ENCODE measurements at places on chromosomes 3 and 15.

DNA sequence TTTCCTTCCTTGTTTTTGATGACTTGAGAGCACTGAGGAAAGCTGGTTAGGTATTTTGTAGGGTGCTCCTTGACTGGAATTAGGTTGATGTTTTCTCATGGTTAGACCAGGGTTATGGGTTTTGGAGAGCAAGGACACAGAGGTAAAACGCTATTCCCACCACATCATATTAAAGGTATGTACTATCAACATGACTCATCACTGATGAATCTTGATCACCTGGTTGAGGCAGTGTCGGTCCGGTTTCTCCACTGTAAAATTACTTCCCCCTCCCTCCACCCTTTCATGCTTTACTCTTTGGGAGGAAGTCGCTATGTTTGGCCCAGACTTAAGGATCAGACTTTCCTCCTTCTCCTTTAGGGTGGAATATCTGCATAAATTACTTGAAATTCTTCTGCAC is 201.6 kb downstream of the EDEM1 start:
- no peak for DNase-seq

GRCh38 chr3:187629711-187630110 is 40.5 kb downstream of the SST start:
- no peak for DNase-seq

DNA sequence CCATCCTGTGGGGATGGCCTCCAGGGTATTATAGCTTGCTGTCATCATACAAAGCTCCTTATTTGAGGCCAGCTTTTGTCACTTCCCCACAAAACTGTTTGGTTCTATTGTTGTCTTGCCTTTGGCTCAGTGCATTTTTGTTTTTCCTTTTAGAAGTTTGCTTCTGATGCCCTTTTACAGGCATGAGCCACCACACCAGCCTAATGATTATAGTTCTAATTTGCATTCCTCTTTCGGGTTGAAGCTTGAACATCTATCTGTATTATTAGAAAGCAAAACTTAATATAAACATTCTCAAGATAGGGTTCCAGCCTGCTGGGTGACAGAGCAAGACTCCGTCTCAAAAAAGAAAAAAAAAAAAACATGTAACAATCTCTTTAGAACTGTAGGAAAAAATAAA is 39.8 kb downstream of the SMARCC1 start:
- DNase-seq, result no peak

DNA sequence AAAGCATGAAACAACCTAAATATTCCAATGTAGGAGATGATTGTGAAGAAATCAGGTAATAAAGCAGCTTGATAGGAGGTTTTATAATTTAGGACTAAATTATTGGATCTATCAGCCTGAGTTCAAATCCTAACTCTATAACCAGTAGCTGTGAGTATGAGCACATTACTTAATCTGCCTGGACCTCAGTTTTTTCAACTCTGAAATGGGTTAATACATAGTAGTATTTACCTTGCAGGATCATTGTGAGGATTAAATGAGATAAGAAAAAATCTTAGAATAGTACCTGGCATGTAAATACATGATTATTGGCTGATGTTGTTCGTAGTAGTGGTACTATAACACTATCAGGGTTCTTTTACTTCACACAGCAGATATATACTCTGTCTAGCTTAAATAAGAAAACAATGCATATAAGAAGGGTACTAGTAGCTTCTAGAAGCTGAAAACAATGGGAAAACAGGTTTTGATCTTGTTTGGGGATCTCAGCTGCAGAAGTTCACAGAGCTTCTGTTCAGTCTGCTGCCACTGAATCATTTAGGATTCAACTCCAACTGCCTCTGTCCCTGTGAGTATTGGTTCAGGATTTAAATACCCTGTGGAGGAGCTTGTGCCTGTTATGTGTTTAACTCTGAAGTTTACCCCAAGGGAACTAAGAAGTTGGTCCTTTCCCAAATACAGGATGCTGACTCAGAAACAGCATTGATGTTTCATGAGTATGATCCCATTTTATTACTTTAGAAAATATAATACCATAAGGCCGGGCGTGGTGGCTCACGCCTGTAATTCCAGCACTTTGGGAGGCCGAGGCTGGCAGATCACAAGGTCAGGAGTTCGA is 34.2 kb downstream of the KAT2B start:
- DNase-seq, result no peak

- DNase-seq, result no peak
Observed at GRCh38 chr3:136008732-136009470, 43.4 kb downstream of the PPP2R3A start.

- no peak for DNase-seq
Observed at GRCh38 chr3:7423036-7423435, 562.1 kb downstream of the GRM7 start.

- no peak for DNase-seq
Observed at GRCh38 chr3:123700791-123701722, 116.2 kb upstream of the HACD2 start.

- DNase-seq, result peak; percentile 12
Observed at GRCh38 chr3:51024765-51025632, 350.3 kb downstream of the DOCK3 start.

DNA sequence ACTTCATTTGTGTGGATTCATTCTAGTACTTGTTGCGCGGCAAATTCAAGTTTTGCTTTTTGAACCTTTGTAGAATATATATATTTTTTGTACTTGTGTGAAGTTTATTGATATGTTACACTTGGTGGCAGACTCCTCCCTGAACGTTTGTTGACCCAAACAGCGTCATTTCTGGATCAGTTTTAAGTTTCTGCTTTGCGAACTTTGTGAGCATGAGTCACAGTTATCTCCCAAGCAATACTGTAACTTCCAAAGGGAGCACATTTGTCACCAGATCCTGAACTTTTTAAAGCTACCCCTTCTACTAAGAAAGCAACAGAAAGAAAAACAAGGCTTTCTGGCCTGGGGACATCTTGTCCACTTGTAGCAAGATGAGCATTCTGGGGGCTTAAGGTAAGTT is 74.8 kb upstream of the CACNA2D3 start:
- DNase-seq, result no peak

GRCh38 chr3:176683382-176683781 is 513.9 kb downstream of the TBL1XR1 start:
- DNase-seq, result no peak

GRCh38 chr15:60635507-60636352 is 156.8 kb upstream of the ICE2 start:
- no peak for DNase-seq

DNA sequence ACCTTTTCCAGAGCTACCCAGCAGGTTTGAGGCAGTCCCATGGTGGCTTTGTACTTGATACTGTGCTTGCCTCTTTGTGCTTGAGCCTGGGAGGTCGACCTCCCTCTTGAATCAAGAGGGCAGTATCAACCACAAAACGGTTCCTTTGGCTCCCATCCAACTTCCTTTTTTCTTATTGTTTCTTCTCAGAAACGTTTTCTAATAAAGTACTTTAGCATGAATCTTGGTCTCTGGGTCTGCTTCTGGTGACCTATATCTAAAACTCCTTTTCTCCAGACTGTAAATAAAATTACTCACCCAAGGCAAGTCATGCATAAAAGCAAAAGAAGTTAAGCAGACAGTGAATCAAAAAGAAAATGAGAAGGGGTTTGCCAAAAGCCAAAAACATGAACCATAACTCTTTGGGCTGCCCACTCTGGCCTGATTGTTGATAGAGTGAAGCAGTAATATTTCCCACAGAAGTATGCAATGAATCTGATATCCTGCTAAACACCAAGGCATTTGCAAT is 112.2 kb upstream of the SLC4A7 start:
- peak; percentile 26 for DNase-seq

GRCh38 chr3:11283139-11283475 is 10.9 kb downstream of the ATG7 start:
- DNase-seq, result no peak

DNA sequence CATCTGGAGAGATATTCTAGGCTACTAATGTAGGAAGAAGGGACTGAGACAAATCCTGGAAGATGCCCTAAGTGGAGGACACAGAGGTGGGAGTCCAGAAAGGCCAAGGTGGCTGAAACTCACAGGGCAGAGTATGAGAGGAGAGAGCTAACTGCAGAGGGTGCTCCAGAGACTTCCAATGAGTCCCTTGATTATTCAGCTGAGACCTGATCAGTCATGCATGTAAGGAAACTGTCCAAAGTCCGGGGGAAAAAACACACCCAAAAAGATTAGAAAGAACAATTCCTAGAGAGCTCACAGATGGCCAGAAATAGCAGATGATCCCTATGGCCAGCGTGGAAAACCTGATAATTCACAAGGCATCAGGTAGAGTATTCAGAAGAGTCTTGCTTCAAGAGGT is 18.7 kb upstream of the FOXP1 start:
- DNase-seq, result no peak

GRCh38 chr3:150384296-150385212 is 23.5 kb upstream of the TSC22D2 start:
- peak; percentile 66 for DNase-seq

- DNase-seq, result no peak
Observed at GRCh38 chr15:81334768-81335435, 11.0 kb upstream of the STARD5 start.

- DNase-seq, result no peak
Observed at GRCh38 chr15:80999623-81000036, 1.1 kb upstream of the TLNRD1 start.

GRCh38 chr15:64536244-64536836 is 76.0 kb downstream of the ZNF609 start:
- no peak for DNase-seq

GRCh38 chr3:133955892-133956291 is 60.2 kb upstream of the RAB6B start:
- DNase-seq, result no peak

GRCh38 chr3:119300991-119301391 is 6.8 kb downstream of the ARHGAP31 start:
- DNase-seq, result no peak

GRCh38 chr15:77753281-77753873 is 120.7 kb upstream of the LINGO1 start:
- DNase-seq, result no peak

DNA sequence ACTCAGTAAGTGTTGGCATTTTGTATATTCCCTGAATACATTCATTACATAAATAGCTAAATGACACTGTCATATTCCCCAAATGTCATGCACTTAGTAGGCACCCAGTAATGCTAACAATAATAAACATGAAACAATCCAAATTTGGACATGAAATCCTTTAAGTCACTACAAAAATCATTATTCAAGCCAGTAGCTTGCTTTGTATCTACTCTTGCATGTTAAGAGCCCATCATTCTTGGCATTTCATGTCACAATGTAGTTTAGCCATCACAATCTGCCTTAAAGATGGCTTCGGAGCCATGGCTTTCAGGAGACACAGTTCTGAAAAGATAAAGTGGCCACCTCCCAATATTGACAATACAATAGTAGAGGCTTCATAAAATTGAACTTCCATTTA is 32.9 kb upstream of the TM4SF4 start:
- no peak for DNase-seq

DNA sequence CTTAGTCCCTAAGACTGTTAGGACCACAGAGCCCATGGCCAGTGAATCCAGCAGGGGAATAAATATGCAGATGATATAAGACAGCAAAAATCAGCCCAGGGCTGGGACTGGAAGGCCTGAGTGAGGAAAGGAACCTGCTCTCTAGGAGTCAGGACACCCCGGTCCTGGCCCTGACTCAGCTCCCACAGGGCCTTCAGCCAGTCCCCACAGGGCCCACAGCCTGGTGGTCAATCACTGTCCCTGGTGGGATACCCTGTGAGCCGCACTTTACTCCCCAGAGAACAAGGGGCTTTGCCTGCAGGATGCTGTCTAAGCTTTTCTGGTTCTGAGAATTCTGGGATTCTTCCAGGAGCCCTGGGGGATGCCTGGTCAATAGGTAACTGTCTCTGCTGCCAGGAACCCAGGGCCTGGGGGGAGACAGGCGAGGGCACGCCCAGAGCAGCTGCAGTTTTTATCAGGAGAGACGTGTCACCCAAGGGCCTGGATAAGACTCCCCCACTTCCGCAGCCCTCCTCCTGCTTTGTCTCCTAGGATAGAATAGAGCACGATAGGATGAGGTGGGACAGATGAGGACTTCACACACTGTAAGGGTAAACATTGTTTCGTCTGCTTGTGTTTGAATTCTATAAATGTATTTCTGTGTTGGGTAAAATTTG is 49.5 kb upstream of the MCF2L2 start:
- no peak for DNase-seq

- DNase-seq, result no peak
Observed at GRCh38 chr15:67977414-67978089, 76.6 kb upstream of the PIAS1 start.

GRCh38 chr15:37907136-37907535 is 27.3 kb upstream of the TMCO5A start:
- DNase-seq, result no peak

DNA sequence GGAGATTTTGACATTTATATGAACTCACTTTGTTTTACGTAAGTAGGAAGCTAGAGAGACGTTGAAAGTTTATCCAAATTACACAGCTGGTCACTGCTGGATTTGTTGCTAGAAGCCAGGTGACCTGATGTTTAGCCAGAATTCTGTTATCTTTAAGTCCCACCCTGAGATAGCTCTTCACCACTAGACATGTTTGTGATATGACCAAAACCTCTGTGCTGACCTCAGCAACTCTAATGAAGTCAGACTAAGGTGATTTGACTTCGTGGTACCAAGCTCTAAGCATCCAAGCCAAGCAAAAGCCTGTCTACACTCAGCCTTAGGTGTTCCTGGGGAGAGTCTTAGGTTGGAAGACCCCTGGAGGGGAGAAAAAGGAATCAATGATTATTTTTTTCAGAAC is 102.4 kb downstream of the ARRDC4 start:
- no peak for DNase-seq

DNA sequence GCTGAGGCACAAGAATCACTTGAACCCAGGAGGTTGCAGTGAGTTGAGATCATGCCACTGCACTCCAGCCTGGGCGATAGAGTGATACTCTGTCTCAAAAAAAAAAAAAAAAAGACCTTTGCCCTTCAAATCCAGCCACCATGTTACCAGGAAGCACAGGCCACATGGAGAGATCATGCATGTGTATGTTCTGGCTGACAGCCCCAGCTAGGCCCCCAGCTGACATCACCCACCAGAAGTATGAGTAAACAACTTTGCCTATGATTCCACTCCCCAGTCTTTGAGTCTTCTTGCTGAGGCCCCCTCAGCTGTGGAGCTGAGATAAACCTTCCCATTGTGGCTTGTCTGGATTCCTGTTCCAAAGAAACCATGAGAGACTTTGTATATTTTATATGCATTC is 3.3 kb upstream of the ARIH2 start:
- DNase-seq, result no peak
